A172 (cell line): ENCODE measurements at places on chromosomes 1 and 21. TPM values are rescaled to one million over a fixed set of nuclear protein-coding genes. Genes with fewer than 3 reads are reported as not detected.

DNA sequence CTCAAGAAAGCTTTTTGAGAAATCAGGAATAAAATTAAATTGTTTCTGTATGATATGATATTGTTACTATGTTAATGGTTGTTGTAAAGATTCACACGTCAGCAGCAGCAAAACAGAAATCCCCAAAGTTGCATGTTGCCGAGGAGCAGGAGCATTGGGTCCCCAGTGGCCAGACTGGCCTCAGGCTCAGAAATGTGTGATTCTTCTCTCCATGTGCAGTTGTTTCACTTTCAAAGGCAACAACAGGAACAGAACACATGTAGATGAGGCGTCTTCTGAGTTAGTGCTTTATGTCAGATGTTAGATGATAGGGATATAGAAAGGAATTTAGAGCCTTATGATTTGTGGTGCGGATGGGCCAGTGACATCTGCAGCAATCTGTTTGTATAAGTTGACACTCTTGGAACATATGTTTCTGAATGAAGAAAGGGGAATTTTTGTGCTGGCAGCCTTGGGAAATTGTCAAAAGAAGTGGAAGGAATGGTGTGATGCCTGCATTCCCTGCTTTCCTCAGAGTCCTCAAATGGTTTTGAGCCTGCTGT is 2.1 kb upstream of the TTLL7 start:
- no peak for DNase-seq

DNA sequence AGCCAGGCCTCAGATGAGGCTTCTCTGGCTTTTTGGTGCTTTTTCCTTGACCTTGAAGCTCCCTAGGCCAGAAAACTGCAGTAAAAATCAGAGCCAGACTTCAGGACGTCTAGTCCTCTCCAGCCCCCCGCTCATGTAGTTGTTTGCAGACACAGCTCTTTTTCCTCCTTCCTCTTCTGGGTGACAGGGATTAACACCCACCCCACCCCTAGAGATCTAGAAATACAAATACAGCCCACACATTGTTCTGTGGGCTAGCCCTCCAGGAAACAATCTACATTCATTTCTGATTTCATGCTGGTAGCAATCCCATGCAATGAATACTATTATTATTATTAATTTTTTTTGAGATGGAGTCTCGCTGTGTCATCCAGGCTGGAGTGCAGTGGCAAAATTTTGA is 9.9 kb upstream of the CLSTN1 start:
- no peak for DNase-seq

The KCNJ6 gene
- not detected in 2 replicates for total RNA-seq

GRCh38 chr1:166952002-166952746 is 23.2 kb downstream of the ILDR2 start:
- DNase-seq: peak; percentile 92

The CLDN17 gene
- total RNA-seq: not detected in 2 replicates

GRCh38 chr1:53572065-53572814 is 113.0 kb downstream of the DMRTB1 start:
- DNase-seq: peak; percentile 87

The FMO1 gene
- total RNA-seq: not detected in 2 replicates

- no peak for DNase-seq
Measured at GRCh38 chr1:247330548-247331171, 1.0 kb downstream of the ZNF496 start.

DNA sequence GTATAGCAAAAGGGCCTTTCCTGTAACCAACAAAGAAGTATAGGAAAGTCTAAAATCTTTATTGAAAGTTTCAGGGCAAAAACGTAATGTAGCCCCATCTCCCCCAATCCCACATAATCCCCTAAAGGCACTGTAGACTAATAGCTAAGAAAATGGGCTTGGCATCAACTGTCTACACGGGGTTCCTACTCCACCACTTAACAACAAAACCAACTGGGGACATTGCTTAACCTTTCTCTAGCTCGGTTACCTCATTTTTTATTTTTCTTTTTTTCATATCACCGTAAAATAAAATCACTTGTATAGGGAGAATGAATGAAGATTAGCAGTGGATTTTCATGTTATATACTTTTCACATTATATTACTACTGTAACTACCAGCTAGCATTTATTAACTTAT is 12.3 kb downstream of the MACF1 start:
- DNase-seq: no peak

- DNase-seq: no peak
Measured at GRCh38 chr1:963746-964525, 2.3 kb upstream of the PLEKHN1 start.

DNA sequence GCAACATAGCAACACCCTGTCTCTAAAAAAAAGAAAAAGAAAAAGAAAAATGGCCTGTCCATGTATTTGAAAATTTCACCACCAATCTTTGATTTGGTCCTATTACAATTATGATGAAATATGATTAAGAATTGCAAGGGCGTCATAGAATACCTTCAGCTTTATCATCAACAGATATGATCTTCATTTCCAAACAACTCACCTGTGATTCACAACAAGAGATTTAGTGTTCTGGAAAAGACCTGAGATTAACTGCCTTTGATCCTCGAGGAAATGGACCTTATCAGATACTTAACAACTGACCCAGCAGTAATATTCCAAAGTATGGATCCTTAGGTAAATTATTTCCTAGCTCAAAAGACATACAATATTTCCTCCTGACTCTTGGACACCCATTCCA is 3.5 kb upstream of the GSTM4 start:
- no peak for DNase-seq

DNA sequence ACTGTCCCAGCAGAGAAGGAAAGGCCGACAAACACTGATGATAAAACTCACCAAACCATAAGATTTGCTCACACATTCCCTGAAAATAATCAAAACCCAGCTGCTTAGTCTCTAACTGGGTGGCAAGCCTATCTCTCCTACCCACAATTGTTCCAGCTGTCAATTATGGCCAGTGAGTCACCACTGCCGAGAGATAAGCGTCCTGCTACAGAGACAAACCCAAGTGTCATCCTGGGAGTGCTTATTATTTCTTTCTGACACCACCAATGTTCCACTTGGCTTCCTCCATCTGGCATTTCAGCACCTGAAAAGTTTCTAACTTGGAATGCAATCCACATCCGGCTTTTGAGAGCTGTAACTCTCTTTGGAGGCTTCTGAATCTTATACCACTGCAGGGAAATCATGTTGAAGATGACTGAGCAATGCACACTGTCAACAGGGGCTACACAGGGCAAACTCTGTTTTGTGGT is 51.5 kb upstream of the VAV3 start:
- DNase-seq: peak; percentile 99

DNA sequence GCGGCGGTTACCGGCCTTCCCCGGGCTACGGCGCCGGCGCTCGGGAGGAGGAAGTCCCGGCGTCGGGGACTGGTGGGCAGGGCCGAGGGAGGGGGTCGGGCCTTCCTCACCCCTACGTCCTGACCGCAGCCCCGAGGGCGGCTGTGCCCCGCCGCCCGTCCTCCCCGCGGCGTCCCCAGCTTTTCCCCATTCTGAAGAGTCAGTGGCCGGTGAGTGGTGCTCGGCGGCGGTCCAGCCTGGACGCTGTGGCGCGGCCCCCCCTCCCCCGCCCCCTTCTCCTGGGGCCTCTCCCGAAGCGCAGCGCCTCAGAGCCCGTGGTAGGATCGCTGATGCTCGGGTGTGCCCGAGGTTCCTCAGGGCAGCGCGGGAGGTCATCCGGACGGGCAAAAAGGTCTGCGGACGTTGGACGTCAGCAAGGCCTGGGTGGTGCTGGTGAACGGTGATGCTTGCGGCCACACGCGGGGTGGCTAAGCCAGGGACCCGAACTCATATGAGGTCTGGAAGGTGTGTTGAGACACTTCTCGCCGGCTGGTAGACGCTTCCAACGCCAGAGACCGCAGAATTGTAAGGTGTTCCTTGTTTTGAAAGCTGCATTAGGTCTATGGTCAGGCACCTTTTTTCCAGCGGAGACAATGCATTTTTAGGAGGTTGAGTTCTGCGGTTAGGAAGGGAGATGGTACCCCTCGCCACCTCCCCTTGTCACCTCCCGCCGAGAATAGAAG is 725 bp downstream of the SLC25A33 start:
- DNase-seq: peak; percentile 30

The NMNAT2 gene
- total RNA-seq: 3.0 and 3.1 TPM in 2 replicates

The MATN1 gene
- total RNA-seq: not detected in 2 replicates

The S100A12 gene
- total RNA-seq: not detected in 2 replicates

DNA sequence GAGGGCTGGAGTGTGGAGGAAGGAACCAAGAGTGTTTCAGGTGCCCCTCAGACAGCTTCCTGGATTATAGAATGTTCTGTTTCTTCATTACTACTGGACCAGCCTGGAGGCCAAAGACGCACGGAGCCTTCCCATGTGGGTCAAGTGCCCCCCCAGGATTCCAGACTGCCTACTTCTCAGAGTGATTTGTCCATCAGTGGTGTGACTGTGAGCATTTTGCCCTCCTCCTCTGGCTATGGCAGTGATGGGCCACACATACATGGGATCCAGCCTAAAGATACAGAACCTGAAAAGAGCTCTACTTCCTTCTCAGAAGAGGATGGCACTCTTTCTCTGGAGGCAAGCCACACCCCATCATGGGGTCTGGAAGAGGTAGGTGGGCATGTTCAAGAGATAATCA is 64.9 kb downstream of the MACF1 start:
- DNase-seq: no peak

DNA sequence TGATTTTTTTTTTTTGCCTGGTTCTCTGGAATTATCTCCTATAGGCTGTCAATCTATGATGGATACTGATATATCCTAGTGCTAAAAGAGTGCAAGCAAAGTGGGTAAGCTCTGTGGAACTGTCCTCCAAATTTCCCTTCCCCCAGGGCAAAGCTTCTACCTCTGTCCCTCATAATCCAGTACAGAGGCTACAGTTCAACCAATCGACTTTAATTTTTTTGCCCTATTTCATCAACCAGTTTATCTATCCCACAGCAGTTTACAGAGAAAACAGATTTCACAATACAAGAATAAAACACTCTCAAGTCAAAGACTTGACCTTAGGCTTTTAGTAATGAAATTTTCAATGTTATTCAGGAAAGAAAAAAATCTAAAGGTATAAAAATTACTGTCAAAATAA is 13.9 kb downstream of the PUM1 start:
- DNase-seq: no peak

DNA sequence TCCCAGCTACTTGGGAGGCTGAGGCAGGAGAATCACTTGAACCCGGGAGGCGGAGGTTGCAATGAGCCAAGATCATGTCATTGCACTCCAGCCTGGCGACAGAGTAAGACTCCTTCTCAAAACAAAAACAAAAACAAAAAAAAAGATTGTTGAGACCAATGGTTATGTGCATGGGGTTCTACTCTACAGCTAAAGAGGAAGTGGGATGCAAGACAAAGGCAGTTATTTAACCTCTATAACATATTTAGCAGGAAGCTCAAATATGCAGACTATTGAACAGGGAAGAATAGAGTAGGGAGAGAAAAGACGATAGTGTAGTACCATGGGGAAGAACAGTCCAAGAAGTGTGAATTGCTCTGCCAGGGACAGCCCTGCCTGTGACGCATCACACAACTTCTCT is 227.7 kb downstream of the SMYD3 start:
- DNase-seq: no peak
